ENCODE measurements at places on chromosomes 12 and 14. TPM values are rescaled to one million over a fixed set of nuclear protein-coding genes. Genes with fewer than 3 reads are reported as not detected.

- no peak for DNase-seq
These were observed 1.1 kb downstream of the NCAPD2 start for GRCh38 chr12:6494968-6495367.

- DNase-seq = no peak
These were observed 11.7 kb downstream of the TUBA1C start for GRCh38 chr12:49276304-49277290.

DNA sequence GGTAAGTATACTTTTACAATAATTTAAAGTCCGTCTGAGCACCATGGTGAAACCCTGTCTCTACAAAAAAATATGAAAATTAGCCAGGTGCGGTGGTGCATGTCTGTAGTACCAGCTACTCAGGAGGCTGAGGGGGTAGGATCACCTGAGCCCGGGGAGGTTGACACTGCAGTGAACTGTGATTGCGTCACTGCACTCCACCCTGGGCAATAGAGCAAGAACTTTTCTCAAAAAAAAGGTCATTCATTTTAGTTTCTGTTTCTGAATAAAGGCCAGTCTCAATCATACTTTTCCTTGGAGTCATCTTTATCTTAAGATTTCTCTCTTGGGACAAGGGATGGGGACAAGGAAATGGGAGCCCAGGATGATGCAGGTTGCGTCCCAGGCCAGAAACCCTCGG is 12.9 kb downstream of the ANKRD13A start:
- no peak for DNase-seq

GRCh38 chr12:52856787-52857186 is 8.0 kb upstream of the KRT78 start:
- no peak for DNase-seq

- DNase-seq = no peak
These were observed 404.8 kb downstream of the ATP23 start for GRCh38 chr12:58346032-58346632.

DNA sequence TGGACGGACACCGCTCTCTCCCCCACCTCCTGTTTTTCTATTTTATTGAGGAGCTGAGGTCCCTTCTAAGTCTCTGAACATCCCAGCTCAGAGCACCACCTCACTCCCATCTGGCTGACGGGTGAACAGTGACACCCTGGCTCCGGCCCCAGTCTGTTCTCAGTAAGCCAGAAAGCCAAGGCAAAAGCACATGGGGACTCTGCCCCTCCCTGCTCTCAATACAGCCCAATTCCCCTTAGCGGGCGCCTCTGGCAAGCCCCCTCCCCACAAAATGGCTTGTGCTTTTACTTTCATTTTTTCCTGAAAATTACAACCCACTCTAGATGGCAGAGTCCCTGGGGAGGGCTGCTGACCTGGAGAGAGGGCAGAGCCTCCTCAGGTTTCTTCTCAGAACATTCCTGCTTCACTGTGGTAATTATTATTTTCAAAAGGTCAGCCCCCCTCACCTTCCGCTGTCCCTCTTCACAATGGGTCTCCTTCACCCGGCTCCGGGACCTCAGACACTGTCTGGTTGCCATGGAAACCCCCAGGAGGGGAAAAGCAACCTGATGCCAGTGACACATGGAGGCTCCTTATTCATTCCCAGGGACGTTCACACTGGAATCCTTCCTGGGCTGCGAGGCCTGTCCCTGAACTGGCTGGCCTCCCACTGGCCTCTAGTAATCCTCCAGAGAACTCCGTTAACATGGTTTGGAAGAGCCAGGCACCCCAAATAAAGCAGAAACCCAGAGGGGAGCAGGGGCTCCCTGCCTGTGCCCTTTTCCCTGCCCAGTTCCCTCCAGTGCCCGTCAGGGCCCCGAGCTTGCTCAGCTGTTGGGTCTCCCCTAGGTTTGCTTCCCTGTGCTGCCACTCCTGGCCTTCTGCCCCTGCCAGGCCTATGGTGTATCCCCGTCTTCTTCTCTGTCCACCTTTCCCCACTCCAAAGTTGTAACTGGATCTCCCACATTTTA is 15.9 kb downstream of the COL2A1 start:
- no peak for DNase-seq

DNA sequence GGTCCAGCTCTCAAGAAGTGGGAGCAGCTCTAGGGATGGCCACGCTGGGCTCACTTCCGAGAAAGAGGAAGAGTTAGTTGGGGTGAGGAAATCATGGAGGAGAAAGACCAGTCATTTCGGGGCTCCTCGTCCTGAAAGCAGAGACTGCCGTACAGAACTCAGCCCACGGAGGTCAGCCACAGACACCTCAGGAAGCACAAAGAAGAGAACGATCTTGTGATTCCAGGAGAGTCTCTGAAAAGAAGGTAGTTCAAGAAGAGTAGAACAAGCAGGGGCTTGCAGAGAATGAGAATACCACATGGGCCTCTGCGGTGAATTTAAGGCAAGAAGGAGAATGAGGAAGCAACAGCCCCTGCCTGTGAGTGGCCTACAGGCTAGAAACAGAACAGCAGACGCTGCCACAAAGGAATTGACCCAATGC is 311.9 kb downstream of the CACNA1C start:
- no peak for DNase-seq

The P2RX7 gene
- polyA plus RNA-seq = 0.13 TPM

The BCAT1 gene
- 13.2 TPM for polyA plus RNA-seq

Measured in BJ (cell line).